ENCODE measurements at places on chromosomes 11 and 22.

DNA sequence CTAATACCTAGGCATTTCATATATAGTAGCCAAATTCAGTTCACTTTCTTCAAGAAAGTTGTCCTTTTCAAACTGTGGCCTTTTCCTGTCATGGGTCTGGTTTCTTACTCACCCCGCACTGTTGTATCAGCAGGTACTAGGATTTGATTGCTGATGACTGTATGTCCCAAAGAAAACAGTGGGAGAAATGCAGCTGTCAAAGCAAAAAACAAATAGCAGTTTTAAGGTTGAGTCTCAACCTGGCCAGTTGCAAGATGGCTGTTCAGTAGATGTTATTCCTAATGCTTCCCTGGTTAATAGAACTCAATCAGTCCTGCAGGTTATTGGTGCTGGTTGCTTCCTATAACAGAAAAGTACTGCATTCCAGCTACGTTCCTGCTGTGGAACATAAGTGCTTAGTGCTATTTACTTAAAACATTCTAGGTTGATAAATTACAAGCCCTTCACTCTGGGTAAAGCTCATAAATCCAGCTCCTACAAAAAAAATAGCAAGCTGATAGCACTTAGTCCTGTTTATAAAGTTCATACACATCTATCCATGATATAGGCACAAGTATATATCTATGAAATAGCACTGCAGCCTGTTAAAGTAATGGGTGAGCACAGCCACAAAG, 26.6 kb downstream of the NF2 start:
- no peak for DNase-seq

- DNase-seq: no peak
Measured at GRCh38 chr11:1913271-1914060, 6.0 kb upstream of the TNNT3 start.

GRCh38 chr22:39997939-39998726, 3.4 kb downstream of the FAM83F start:
- DNase-seq: no peak

DNA sequence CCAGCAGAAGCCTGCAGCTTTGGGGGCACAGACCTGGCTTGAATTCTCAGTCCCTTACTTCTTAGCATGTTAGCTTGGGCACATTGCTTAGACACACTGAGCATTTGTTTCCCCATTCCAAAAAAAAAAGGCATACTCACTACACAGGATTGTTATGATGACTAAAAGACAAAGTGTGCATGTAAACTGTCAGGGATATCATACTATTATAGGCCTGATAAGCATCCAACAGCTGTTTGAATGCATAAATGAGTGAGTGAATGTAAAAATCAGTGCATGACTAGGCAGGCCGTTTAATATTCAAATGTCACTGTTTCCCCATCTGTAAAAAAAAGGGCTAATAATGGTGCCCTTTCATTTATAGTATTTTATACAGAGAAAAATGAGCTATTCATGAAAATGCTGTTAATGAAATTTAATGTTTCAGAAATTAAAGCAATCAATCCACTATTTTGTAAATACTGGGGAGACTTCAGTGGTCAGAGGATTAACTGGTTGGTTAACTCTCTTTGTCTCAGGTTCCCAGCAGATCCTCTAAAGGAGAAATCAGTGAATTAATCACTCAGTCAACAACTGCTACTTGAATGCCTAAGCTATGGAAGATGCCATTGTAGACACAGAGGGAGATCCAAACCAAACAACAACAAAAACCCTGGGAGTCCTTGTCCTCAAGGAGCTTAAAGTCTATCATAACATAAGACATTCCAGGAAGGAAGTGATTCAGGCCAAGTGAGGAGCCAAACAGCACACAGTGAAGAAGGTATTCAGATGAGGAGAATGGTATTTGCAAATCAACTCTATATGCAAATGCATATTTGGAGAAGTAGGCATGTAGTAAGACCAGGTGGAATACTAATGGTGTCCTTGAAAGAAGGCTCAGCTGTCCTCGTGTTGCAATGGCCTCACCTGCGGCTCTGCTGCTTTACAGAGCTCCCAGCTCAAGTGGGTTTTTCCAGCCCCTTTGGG, 26.8 kb downstream of the BARX2 start:
- no peak for DNase-seq
